ENCODE measurements at places on chromosomes 5 and 9. TPM values are rescaled to one million over a fixed set of nuclear protein-coding genes. Genes with fewer than 3 reads are reported as not detected.

The NUTM2F gene
- total RNA-seq: not detected

The CCL27 gene
- total RNA-seq: not detected

The PKD2L2 gene
- not detected for total RNA-seq

The SHC3 gene
- 1.1 TPM for total RNA-seq

All from tibial nerve (tissue), 4 donors.